Colonic mucosa (tissue), 4 donors: ENCODE measurements at places on chromosomes 6 and 20.

GRCh38 chr20:60258255-60258863 is 300.1 kb downstream of the CDH26 start:
- DNase-seq = no peak

GRCh38 chr20:45878076-45878761 is 2.8 kb upstream of the ZSWIM1 start:
- DNase-seq = no peak

DNA sequence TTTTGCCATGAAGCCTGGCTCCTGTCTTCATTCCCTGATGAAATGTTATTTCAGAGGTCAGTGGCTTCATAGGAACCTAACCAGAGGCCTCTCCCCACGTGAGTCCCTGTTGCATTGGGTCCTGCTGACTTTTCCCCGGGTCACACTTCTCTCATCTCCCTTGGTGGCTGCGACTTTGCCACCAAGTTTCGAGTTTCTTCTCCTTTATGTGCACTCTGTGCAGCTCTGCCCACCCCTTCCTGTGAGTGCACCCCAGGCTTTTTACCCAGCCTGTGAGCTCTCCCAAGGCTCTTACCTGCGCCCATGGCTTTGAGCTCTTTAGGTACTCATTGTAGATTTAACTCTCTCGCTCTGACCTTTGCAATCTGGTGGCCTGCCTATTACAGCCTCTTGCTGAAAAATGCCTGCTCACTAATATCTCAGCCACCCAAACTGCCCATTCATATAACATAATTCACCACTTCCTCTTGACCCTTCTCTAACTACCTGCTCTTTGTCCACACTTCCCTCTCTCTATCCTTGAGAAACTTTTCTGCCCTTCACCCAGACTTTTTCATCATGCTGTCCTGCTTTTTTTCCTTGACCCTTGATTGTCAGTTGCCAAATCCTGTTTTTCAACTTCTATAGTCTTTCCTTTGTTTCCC is 105.9 kb downstream of the SASH1 start:
- no peak for DNase-seq

GRCh38 chr6:132568611-132569010 is 1.5 kb upstream of the TAAR6 start:
- DNase-seq = no peak

- no peak for DNase-seq
Measured at GRCh38 chr20:10329387-10330005, 104.5 kb downstream of the MKKS start.

GRCh38 chr6:116396441-116396840 is 25.7 kb downstream of the DSE start:
- DNase-seq = no peak

- no peak for DNase-seq
Measured at GRCh38 chr6:144285548-144285797, 338 bp downstream of the UTRN start.

GRCh38 chr20:10476319-10476724 is 41.2 kb downstream of the SLX4IP start:
- DNase-seq = no peak

- no peak for DNase-seq
Measured at GRCh38 chr6:14453712-14454472, 336.3 kb downstream of the CD83 start.

DNA sequence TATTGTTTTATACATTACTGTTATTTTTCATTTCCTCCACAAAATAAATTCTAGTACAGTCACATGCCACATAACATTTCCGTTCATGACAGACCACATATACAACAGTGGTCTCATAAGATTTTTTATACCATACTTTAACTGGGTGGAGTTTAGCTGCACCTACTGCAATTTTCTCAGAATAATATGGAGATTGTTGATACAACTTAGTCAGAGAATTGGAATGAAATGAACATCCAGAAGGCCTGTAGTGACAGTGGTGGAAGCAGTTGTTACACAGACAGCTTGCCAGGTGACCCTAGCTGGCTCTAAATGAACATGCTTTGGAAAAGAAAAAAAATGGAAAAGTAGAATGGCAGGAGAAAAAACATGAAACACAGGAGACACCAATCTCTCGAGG is 183.2 kb upstream of the TCF21 start:
- no peak for DNase-seq

DNA sequence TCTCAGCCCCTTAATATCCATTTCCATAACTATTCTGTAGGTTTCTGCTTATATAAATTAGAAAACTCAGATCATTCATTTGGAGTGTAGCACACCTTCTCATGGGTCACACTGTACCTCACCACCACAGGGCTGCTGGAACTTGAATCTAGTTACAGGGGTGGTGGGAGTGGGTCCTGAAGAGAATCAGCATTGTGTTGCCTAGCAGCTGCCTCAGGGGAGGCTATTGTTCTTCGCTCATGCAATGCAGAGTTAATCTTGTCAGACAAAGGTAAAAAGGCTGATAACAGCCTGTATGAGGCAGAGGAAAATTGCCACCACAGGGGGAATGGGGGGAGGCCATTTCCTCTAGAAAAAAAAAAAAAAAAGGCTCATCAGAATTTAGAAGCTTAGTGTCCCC is 496.0 kb upstream of the ADGRB3 start:
- no peak for DNase-seq

DNA sequence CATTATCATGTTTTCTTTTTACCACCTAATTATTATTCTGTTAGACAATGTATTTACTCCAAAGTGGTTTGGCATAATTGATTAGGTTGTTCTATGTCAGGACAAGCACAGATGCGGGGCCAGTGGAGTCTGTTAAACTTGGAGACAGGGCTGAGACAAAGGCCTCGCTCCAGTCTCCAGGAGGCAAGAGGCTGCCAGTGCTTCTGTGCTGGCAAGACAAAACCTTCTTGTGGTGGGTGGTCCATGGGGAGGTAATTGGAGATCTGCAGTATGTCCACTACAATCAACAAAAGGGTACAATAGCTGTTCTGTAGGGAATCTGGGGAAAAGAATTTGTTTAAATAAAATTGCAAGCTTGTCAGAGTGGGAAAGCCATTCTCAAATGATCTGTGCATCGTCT is 677.2 kb upstream of the SLC35B3 start:
- no peak for DNase-seq

DNA sequence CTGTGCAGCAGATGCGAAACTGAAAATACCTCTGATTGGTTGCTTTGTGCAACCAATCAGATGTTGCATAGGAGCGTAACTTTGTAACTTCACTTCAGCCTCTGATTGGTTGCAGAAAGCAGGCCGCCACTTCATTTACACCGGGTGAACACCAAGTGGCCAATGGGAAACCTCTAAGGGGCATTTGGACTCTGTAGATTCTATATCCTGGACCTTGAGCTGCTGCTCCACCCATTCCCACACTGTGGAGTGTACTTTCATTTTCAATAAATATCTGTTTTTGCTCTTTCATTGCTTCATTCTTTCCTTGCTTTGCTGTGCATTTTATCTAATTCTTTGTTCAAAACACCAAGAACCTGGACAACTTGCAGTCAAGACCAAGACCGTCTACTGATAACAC is 14.1 kb upstream of the NXT1 start:
- DNase-seq = no peak

- no peak for DNase-seq
Measured at GRCh38 chr6:83615025-83615999, 93.6 kb downstream of the SNAP91 start.

GRCh38 chr20:37564388-37565133 is 36.9 kb upstream of the BLCAP start:
- DNase-seq = peak; percentile 34

GRCh38 chr6:150687508-150687907 is 87.8 kb downstream of the PLEKHG1 start:
- peak; percentile 47 for DNase-seq

- DNase-seq = no peak
Measured at GRCh38 chr6:16825784-16826183, 64.5 kb upstream of the ATXN1 start.
